ENCODE measurements at places on chromosomes 3 and 15.

DNA sequence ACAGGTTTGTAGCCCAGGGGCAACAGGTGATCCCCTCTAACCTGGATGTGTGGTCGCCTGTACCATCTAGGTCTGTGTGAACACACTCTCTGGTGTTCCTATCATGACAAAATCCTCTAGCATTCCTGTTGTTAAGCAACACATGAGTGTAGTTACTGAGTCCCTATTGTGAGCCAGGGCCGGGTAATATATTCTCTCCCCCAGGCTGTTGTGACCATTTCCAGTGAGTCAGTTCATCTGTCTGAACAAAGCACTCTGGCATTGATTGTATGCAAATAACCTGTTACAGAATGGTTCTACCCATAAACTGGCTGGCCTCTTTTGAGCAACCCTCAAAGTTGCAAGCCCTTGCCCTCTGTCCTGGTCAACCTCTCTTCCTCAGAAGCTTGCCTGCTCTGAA is 2.6 kb upstream of the FLNB start:
- DNase-seq, result peak; percentile 66

GRCh38 chr3:64316971-64317370 is 91.7 kb upstream of the PRICKLE2 start:
- peak; percentile 46 for DNase-seq

- DNase-seq, result no peak
Measured at GRCh38 chr3:16239086-16239770, 25.5 kb downstream of the DPH3 start.

GRCh38 chr3:105915524-105915923 is 46.7 kb upstream of the CBLB start:
- DNase-seq, result no peak

GRCh38 chr3:118973050-118973449 is 61.6 kb downstream of the IGSF11 start:
- DNase-seq, result no peak

DNA sequence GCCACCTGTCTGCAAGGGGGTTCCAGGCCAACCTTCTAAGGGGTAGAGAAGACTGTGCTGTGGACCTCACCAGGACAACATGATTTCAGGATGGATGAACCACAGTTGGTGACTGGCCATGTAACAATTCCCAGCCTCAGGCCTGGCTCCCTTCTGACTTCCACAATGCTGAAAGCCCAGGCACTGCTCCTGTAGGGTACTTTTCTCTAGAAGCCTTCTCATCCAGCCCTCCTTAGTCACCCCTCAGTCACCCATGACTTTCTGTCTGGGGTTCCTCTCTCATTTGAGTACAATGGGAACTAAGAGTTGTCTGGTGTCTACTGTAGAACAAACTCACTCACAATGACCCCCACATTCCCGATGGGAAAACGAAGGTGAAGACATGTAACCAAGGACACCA is 8.6 kb downstream of the ALS2CL start:
- DNase-seq, result no peak

- DNase-seq, result no peak
Measured at GRCh38 chr3:33441225-33441976, 1.2 kb upstream of the UBP1 start.

DNA sequence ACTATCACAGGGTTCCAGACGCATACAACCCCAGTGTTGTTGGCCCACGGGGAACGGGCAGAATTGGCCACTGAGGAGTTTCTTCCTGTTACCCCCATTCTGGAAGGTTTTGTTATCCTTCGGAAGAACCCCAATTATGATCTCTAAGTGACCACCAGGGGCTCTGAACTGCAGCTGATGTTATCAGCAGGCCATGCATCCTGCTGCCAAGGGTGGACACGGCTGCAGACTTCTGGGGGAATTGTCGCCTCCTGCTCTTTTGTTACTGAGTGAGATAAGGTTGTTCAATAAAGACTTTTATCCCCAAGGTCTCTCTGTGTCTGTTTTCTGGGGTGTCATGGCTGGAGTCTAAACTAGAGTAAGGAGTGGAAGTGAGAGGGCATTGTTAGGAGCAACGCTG is 5.7 kb upstream of the EIF4G1 start:
- no peak for DNase-seq

DNA sequence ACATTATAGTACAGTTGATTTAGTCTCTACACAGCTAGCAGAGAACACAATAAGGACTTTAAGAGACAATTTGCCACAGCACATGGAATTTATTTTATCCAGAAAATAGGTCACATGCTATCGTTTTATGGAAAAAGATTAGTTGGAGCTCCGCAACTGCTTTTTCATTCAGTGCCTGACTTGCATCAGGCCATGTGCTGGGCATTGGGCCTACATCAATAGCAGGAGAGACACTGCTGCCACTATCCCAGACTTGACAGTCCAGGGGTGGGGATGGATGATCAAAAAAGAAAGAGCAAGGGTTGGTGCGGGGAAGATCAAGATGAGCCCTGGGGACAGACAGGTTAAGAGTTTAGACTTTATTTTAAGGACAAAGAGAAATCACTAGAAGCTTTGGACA is 75.2 kb upstream of the C3orf80 start:
- no peak for DNase-seq

- DNase-seq, result no peak
Measured at GRCh38 chr3:106710596-106710995, 666.6 kb upstream of the CCDC54 start.

DNA sequence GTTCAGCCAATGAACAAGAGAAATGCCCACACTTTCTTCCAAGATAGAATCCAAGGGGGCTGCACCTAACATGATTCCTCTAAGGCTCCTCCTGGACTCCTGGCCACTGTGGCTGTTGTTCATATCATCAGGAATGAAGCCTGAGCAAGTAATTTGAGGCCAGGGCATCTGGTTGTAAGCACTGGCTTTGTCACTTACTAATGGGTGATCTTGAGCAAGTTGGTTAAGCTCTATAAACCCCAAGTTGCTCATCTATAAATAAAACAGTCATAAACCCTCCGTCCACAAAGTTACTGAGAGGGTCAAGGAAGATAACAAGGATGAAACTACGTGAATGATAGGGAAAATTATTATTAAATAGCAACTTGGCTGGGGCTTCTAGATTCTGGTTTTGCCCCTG is 58.3 kb downstream of the CDC25A start:
- DNase-seq, result peak; percentile 1

GRCh38 chr15:66588537-66588936 is 22.7 kb upstream of the LCTL start:
- no peak for DNase-seq

DNA sequence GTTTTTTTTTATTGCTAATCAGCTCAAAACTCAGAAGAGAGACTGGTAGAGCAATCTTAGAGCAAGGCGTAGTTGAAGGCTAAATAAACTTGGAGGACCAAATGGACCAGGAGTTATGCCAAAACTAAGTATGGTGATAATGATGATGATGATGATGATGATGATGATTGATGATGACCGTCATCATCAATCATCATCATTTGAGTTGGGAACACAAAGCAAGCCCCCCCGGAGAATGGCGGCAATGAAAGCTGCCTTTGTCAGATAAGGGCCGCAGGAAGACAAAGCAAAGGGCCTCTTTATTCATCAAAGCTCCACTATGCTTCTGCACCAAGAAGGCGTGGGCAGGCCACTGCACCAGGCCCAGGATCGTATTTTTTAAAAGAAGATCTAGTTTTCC is 82.1 kb upstream of the RAD18 start:
- DNase-seq, result no peak

- DNase-seq, result no peak
Measured at GRCh38 chr3:42101481-42101880, 10.3 kb downstream of the TRAK1 start.

DNA sequence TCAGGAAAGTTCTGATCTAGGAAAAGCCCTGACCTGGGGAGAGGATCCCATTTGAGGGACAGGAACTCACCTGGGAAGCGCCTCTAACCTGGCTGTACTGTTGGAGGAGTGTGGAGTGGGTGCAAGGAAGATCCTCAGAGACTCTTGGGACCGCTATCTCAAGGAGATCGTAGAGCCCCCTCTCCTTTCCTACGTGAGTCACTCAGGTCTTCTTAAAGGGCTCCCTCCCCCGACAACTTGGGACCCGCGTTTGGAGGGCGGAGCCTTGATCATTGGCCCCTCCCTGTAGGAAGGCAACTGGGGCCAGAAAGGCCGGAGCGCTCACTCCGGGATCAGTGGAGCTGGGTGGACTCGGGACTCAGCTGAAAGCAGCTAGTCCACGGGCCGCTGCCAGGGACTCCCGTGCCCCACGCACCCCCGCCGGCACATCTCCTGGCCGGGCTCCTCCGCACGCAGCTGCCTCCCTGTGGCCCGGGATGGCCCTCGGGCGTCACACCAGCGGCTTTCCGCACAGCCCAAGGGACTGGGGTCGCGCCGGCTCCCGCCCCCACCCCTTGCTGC is 520 bp downstream of the SLC26A6 start:
- DNase-seq, result peak; percentile 29

DNA sequence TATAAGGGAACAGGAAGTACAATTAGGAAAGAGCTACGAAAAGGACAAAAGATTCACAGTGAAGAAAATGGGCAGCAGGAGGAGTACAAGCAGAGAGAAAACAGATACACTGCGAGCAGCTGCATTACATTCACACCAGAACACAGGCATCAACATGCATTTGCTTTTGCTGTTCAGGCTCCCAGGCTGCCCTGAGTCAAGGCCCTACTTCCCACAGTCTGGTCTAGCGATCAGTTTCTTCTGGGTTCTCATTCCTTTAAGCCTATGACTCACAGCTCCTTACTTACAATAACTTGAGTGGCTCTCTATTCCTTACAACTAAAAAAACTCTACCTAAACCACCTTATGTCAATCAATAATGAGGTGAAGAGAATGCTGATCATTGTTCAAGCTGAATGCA is 24.5 kb upstream of the ZNF445 start:
- DNase-seq, result peak; percentile 11

- no peak for DNase-seq
Measured at GRCh38 chr3:32607522-32607921, 36.9 kb upstream of the DYNC1LI1 start.

- DNase-seq, result no peak
Measured at GRCh38 chr15:86540840-86541467, 461.3 kb downstream of the AGBL1 start.

- no peak for DNase-seq
Measured at GRCh38 chr15:35680951-35681350, 135.0 kb upstream of the DPH6 start.

All from brain microvascular endothelial cell (primary cell).